ENCODE measurements at places on chromosomes 16 and 17.

GRCh38 chr17:60640503-60640902 is 37.1 kb upstream of the BCAS3 start:
- DNase-seq, result no peak

DNA sequence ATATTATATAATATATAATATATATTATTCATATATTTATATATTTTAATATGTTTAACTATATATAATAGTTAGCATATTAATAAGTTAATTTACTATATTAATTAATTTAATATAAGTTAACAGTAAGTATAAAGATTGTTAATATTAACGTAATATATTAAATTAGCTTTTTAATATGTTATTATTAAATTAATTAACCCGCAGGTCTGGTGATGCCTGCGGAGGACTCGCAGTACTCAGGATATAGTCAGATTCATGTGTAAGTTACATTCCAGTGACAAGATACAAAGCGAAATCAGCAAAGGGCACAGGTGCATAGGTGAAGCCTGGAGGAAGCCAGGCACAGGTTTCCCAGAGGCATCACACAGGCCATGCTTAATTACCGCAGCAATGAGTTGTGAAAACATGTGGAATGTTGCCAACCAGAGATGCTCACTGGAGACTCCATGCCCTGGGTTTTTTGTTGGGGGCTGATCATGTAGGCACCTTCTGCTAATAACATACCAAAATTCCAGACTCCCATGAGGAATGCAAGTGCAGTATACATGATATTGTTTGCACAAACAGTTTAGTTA is 130.4 kb upstream of the MPHOSPH6 start:
- DNase-seq, result no peak

DNA sequence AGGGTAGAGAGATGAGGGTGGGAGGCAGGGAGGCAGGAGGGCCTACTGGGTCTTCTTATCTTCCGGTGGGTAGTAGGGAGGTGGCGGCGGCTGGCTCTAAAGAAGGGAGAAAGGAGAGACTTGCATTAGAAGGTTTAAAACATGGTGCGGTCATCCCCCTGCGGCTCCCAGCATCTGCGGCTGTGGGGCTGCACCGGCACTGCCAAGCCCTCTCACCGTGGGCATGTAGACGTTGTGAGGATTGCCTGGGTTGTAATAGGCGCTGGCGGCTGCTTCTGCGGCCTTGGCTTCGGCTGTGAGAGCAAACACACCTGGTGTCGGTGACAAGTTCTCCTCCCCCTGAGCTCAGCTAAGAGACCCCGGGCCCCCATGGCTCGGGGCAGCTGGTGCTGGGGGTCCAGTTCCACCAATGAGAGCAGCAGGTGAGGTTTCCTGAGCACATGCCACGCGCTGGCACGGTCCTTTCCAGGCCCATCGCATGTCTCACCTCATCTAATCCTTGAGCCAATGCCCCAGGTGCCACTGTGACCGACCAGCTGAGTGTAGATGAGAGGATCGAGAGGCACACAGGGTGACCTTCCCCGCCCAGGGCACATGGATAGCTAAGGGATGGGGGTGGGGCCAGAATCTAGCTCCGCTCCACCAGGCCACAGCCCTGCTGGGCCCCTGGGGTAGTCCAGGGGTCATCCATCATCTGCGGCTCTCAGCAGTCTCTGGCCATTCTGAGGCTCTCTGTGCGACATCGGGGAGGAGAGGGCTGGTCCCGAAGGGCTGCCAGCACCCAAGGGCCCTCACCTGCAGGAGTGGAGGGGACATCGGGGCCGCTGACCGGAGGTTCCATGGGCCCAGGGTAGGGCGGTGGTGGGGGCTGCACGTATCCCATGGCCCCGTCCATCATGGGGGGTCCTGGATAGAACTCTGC is 2.7 kb upstream of the UNC13D start:
- no peak for DNase-seq

DNA sequence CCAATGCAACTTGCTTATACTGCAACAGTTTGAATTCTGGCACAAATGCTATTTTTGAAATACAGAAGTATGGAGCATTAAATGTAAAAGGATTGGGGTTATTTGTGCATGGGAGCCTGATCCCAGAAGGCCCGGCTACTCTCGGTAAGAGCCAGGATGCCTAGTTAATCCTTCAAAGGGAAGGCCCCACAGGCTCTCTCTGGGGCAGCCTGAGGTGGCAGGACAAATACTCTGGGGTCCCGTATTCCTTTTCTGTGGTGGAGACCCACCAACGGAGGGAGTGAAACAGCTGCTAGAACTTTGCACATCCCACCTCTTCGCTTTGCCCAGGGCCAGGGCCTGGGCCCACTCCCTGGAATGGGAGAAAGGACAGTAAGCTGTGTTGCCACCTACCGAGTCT is 30.4 kb downstream of the ERN1 start:
- no peak for DNase-seq

GRCh38 chr17:8393470-8394231 is 4.0 kb downstream of the RNF222 start:
- no peak for DNase-seq

DNA sequence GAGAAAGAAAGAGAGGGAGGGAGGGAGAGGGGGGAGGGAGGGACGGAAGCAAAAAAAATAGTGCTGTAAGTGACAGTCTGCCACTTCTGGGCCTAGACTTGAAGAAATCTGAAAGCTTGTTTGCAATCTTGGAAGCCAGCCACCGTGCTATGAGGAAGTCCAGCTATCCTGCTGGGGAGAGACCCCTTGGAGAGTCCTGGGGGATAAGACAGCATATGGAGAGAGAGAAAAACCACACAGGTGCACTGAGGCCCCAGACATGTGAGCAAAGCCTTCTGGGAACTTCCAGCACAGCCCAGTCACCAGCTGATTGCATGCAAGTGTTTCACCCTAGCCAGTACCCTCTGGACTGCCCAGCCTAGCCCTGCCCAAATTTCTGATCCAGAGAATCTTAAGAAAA is 12.6 kb upstream of the ALOX12B start:
- no peak for DNase-seq

DNA sequence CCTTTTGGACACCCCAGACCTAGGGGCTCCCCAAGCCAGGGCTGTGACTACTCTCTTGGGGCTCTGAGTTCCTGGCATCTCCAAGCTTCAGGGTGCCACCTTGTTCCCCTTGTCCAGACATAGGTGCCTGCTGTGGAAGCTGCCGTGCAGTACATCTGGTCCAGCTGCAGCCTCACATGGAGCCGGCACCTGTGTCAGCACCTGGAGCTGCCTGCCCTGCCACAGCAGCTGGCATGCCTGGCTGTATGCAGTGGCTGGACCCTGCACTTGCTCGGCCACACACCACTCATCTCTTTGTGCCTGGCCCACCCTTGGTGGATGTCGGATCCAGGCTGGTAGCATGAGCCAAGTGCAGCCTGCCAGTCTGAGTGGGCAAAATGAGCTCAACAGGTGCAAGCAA is 775.8 kb downstream of the CDH11 start:
- no peak for DNase-seq
